ENCODE measurements at places on chromosomes 5 and 9.

DNA sequence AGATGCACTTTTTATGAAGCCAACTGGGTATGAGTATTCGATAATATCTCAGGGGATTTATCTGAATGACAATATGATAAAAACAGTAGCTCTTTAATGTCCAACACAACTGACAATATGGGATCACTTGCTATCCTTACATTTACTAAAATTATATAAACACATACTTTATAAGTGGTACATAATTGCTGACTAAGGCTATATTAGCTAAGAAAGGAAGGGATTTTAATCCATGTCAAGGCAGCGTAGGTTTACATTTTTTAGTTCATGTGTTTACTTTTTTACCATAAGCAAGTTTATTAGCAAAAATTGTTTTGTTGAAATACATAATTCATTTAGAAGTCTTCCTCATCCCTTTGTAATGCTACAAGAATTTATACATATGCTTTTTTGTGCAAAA is 796.2 kb downstream of the TLE1 start:
- DNase-seq = no peak

DNA sequence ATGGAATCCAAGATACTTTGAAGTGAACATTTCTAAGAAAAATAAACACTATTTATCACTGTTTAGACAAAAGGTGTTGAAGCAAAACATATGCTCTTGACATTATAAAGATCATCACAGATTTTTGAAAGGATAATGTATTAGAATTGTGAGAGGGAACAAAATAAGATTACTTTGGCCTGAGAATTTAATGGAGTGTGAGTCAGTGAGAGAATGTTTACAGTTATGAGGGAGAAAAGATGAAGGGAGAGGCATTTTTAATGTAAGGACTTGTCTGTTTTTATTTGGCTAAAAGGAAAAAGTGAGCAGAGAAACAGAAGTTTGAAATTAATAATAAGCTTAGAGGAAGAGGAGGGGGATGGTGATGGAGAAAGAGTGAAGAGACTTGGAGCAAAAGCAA is 1010.1 kb downstream of the EFNA5 start:
- DNase-seq = no peak

DNA sequence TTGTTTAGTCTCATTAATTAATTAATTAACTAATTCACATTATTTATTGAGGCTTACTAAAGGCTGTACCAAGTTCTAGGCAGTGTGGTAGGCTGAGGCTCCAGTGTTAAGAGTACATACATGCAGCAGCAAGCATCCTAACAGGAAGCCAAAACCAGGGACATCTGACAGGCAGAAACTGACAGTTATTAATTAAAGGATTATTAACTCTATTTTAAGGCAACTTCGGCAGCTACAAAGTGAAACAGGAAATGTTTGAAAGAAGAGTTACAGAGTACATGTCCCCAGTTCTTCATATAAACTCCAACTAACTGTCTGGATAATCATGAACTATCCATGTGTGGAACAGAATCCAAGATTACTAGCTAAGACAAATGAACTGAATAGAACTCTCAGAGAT is 39.3 kb upstream of the GABRB2 start:
- DNase-seq = no peak

GRCh38 chr5:25850581-25850980 is 1187.8 kb downstream of the CDH9 start:
- DNase-seq = no peak

DNA sequence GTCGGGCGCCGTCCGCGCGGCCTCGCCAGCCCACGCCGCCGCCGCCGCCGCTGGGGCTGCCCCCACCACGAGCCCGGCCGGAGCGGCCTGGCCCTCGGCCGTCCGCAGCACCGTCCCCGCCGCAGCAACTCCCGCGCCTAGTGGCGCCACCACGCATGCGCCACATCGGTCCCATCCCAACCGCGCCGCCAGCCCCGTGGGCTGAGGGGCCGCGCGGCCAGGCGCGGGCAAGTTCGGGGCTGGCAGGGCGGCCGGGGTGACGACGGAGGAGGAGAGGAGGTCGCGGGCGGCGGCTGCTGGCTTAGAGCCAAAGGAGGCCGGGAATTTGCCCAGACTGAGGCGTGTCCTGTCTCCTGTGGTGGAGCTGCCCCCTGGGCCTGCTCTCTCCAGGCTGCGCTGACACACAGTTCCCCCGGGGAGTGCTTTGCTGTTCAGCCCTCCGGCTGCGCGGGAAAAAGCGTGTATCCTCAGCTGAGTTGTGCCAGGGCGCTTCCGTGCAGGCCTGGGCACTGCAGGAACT is at the start of gene TUSC1:
Gene TUSC1, minus strand, starts transcription at position 298 of the 520 bp plus-strand sequence. Its CDS starts 132 bp downstream, at position 166.
- DNase-seq = no peak

DNA sequence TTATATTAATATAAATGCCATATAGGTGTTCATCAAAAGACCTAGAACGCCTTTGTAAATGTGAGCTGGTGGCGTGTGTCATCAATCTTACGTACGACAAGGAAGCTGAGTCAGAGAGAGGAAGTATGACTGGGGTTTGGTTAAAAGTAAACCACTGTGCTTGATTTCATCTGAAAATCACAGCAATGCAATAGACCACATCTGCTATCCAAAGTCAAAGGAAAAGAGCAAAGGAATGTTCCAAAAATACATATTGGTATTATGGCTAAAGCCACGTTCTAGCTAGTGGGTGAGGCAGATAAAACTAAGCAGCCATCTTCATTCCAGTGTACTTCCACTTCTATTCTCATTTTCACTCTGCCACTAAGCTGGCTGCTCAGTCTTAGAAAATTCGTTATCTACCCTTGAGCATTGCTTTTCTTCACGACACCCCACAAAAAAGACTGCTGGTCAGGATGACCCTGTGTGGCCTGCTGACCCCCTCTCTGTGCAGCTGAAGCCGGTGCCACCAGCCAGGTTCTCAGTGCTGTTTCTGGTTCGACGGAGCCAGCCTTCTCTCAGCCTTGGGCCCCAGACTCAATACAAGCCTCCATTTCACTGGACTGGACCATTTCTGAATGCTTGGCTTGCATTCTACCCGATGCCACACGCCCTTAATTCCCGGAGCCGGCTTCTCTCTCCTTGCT is 23.8 kb downstream of the SHC3 start:
- no peak for DNase-seq

DNA sequence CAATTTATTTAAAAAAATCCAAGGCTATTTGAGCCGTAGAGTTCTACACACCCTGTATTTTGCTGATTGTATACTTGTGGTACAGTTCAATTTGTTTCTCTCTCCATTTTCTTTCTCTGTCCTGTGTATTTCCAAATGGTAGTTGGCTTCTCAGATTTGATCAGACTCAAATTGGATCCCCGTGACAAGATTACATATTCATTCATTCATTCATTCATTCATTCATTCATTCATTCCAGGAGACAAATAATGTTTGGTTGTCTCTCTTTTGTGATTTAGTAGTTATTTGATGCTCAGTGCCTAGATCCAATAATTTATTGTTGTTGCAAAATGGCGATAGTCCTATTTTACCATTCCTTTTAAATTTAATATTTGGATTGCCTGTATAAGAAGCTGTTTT is 292.8 kb upstream of the RIOK2 start:
- DNase-seq = no peak

GRCh38 chr9:36221667-36222066 is 30.9 kb downstream of the CLTA start:
- no peak for DNase-seq

DNA sequence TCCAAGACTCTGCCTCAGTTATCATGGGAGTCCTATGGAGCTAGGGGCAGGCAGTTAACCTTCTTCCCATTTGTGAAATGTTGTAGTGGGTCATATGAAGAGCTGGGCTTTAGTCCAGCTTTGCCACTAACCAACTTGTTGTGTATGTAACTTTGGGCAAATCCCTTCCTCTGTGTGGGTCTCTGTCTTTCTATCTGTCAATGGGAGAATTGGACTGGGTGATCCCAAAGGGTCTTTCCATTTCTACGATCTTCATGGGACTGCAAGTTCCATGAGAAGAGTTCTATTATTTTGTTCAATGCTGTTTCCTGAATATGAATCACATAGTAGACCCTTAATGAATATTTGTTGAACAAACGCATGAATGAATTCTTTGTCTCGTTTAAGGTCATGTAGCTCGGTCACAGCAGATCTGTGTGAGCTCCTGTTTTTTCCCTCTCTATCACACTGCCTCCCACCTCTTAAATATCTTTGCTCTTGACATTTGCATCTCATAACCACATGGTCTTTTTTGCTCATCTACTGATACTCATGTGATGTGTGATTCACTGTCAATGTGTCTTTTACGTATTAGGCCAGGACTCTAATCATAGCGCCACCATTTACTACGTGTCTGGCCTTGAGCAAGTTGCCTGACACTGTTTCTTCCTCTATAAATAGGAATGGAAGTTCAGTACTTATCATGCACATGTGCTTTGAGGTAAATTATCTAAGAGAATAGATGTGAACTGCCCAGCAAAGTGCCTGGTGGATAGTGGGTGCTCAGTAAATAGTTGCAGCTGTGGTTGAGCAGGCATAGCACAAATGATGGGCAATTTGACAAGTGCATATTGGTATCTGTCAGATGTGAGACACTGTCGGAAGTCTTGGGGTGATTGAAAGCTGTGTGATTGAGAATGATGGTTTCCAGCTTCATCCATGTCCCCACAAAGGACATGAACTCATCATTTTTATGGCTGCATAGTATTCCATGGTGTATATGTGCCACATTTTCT is 37.4 kb downstream of the PTTG1 start:
- DNase-seq = no peak

GRCh38 chr5:67337751-67338150 is 141.2 kb upstream of the CD180 start:
- no peak for DNase-seq

DNA sequence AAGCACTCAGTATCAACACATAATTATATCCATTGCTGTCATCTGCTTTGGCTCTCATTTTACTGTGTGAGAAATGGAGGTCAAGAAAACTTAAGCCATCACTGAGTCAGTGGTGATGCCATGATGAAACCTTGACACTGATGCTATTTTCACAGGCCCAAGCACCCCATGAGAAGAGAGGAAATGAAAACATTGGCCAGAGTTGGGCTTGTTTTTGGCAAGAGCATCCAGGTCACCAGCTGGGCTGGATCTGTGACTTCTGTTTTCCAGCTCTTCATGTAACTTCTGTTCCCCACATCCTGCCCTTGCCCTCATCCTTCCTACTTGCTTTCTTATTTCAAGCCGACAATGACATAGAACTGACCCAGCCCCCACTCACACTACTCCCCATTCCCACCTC is 10.0 kb downstream of the LCP2 start:
- DNase-seq = no peak

DNA sequence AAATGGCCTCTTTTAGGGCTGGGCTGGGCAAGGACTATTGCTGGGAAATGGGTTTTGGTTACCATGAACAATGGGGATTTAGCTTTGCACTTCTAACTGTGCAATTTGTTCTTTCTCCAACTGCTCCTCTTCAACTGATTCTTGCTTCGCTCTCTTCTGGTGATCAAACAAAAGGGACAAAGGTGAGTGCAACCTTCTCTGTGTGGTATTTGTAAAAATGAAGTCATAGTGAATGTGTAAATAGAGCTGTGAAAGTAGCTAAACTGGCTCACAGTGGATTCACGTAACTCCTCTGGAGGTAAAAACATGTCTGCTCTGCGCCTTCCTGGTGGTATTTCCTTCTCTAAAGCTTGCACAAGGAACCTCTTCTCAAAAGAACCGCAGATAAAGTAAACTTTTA is 20.9 kb upstream of the SPINK14 start:
- DNase-seq = no peak

GRCh38 chr9:134190232-134191121 is 26.1 kb upstream of the RNU6ATAC start:
- no peak for DNase-seq

GRCh38 chr5:7209658-7210057 is 186.3 kb upstream of the ADCY2 start:
- no peak for DNase-seq

- no peak for DNase-seq
These were observed 7.5 kb downstream of the NDFIP1 start for GRCh38 chr5:142115937-142116614.

GRCh38 chr5:177595991-177596774 is 3.7 kb upstream of the B4GALT7 start:
- no peak for DNase-seq

DNA sequence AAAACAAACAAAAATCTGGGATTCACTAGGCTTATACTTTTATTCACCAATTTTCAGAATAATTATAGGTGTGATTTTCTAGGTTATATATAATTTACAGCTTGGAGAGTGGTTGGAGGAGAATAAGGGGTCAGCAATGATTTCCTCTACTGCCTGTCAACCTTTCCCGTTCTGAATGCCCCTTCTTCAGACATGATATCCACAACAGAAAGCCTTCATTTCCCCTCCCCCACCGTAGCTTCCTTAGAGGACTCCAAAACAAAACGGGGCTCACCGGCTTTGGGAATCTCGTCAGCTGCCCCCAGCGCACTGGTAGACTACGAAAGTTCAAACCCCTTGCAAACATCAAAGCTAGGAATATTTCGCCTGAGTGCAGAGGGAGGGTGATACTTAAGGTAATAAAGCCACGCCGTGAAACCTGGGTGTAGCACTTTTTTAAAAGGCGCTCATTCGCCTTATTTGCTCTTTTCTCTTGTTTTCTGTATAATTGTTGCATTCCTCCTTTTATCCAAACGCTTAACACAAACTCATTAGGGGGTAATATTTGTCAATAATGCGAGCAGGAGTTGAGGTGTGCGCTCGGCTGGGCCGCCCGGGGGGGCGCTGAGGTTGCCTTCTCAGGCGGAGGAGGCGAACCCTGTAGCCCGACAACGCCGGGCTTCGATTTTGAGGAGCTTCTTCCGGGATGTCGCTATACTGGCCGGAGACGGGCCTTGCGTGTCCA is 2.4 kb downstream of the OTP start:
- no peak for DNase-seq

GRCh38 chr9:73143711-73144328 is 7.8 kb upstream of the ANXA1 start:
- DNase-seq = no peak

- DNase-seq = no peak
These were observed 96.3 kb upstream of the VCAN start for GRCh38 chr5:83375049-83375745.

DNA sequence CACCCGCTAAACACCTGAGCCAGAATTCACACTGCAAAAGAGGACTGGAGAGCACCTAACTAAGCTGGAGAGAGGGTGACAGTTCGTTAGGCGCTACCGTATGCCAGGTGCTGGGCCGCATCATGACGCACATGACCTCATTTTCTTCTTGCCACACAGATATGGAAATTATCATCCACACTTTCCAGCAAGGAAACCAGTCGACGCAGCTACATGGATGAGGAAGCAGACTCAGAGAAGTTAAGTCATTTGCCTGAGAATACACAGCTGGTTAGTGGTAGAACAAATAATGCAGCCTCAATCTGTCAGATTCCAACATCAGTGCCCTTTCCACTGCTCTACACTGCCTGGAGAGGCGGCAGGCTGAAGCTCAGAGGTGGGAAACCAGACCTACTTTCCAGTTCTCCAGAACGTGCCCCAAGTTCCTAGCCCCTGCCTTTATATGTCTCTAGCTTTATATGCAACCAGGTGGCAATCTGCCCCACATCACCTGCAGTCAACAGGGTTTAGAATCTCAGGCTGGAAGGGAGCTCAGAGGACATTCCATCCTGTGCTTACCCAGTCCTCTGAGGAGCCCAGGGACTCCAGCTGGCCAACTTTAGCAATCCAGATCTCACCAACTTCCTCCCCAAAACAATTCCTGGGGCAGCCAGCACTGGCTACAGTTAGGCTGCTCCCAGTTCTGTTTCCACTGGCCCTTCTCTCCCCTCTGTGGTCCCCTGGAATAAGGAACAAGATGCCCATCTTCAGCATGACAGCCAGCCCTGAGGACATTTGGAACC is 8.8 kb downstream of the TNIP1 start:
- no peak for DNase-seq
